ENCODE measurements at places on chromosomes 4 and X.

DNA sequence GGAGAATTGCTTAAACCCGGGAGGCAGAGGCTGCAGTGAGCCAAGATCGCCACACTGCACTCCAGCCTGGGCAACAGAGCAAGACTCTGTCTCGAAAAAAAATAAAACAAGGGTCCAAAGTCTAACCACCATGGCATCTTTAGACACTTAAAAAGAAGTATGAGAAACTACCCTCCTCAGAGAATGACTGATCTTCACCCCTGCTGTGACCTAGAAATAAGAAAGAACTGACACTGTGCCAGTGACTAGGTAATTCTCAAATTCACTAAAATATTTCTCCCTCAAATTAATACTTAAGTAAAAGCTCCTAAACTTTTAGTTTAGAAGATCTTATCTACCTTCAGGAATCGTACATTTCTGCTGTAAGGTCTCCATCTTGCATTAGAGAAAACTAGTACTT lies 80.3 kb downstream of the AFAP1 start:
- peaks cover 14% of the 10 kb centered on the region for H3K36me3 ChIP-seq
- H3K27me3 ChIP-seq = peaks cover 11% of the 10 kb centered on the region
- DNase-seq = no peak

DNA sequence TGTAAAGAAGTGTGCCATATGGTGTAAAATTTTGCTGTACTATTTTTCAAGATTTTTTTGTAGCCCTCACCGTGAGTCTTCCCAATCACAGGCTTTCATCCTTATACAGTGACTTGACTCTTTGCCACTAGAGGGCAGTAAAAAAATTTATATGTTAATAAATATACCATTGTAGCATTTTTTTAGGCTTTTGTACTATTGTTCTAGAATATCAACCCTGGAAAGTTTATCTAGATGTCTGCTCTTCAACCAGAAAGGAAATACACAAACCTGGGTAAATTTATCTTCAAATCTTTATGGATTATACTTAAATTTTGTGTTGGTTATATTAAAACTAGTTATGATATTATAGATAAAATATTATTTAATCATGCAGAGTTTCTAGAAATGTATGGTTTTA lies 235.3 kb downstream of the TENM3 start:
- no peak overlapping the region for H3K27ac ChIP-seq
- no peaks in the 10 kb centered on the region for H3K36me3 ChIP-seq
- H3K27me3 ChIP-seq = no peaks in the 10 kb centered on the region
- no peak overlapping the region for H3K4me3 ChIP-seq
- DNase-seq = no peak
- H3K4me1 ChIP-seq = no peaks in the 10 kb centered on the region

- no peaks in the 10 kb centered on the region for H3K4me1 ChIP-seq
- H3K36me3 ChIP-seq = no peaks in the 10 kb centered on the region
- peaks cover 1% of the 10 kb centered on the region for H3K27me3 ChIP-seq
Measured at GRCh38 chr4:38230821-38231563, 270.8 kb downstream of the PTTG2 start.

DNA sequence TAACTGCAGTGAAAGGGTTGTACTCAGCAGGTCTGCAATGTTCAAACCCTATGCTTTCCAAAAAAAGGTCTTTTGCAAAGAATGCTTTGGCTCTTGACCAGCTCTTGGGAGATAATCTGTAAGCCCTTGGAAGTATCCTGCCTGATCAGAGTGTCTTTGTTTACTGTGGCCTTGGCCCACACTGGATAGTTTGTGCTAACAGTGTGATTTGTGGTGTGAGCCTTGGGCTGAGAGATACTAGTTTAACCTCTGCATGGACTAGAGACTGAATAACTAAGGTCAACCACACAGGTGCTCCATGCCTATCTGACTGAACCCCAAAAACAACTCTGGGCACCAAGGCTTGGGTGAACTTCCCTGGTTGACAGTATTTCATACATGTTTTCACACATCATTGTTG lies 3.6 kb upstream of the MAGED1 start:
- H3K4me1 ChIP-seq = no peaks in the 10 kb centered on the region
- H3K4me3 ChIP-seq = no peak overlapping the region

DNA sequence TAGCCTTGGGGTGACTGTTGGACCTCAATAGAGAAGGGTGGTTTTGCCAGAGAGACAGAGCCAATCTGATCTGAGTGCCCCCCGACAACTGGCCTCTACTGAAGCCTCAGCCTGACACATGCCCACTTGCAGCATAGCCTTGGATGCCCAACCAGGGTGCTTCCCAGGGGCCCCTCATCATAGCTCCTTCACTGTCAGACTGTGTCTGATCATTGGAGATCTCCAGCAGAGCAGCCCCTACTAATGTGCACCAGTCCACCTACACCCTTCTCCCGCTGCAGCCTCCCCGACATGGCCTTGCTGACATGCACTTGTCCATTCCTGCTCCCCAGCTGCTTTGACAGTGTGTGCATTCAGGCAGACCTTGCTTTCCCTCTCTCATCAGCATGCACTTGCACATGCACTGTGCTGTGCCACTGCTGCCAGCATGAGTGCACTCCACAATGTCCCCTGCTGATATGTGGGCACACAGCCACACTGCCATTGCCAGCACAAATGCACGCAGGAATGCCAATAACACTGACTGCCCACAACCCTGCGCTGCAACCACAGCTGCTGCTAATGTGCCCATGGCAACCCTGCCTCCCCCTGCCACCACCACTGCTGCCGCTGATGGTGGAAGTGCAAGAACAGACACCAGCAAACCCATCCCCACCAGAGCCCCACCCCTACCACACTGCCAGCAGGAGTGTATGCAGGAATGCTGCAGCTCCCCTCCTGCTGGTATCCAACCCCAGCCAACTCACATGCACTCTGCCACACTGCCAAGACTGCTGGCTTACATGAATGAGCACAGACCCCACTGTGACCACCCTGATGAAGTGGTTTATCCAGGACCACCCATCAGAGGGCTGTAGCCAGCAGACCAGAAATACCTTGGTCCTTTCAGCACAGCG lies 68.1 kb upstream of the ZMAT1 start:
- H3K4me1 ChIP-seq = no peaks in the 10 kb centered on the region
- no peak overlapping the region for H3K4me3 ChIP-seq
- no peaks in the 10 kb centered on the region for H3K36me3 ChIP-seq
- no peak for DNase-seq

DNA sequence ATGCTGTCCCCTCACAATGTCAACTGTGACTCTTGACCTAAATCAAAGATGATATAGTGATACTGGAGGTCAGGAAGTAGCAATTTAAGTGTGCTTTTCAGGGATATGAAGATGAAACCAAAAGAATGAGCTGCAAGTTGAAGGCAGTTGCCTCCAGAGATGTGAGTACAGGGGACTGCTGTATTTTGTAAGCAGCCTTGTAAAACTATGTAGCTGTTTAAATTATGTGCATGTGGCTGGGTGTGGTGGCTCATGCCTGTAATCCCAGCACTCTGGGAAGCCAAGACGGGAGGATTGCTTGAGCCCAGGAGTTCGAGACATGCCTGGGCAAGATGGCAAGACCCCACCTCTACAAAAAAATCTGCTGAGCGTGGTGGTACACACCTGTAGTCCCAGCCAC lies 15.1 kb upstream of the TNIP2 start:
- H3K27ac ChIP-seq = peak overlapping the region; percentile 76
- H3K36me3 ChIP-seq = peaks cover 7% of the 10 kb centered on the region
- H3K27me3 ChIP-seq = peaks cover 6% of the 10 kb centered on the region
- peaks cover 27% of the 10 kb centered on the region for H3K4me1 ChIP-seq
- no peak overlapping the region for H3K4me3 ChIP-seq

DNA sequence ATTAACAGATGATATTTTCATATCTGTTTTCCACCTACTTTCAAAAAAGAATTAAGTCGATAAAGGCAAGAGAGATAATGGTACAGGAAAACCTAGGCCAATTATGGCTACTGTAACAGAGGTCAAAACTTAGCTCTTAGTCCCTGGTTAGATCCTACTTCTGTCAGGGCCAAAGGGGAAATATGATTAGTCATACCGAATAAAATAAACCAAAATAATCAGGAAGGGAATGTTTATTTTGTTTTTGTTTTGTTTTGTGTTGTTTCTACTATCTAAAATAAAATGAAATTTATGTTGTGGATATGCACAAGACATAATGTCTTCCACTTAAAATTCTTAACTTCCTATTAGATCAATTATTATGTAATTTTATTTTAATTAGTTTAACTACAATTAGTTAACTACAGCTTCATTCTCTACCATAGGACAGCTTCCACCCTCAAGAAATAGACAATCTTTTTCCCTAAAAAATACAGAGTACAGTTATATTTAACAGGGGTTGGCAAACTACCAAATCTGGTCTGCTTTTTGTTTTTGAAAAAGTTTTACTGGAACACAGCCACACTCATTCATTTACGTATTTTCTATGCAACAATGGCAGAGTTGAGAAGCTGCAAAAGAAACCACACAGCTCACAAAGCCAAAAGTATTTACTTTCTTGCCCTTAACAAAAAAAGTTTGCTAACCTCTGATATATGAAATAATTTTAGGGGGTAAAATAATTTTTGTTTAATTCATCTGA lies 25.4 kb downstream of the TMEM47 start:
- H3K27me3 ChIP-seq = no peaks in the 10 kb centered on the region
- no peaks in the 10 kb centered on the region for H3K36me3 ChIP-seq
- no peak overlapping the region for H3K4me3 ChIP-seq
- H3K4me1 ChIP-seq = no peaks in the 10 kb centered on the region
- DNase-seq = no peak

DNA sequence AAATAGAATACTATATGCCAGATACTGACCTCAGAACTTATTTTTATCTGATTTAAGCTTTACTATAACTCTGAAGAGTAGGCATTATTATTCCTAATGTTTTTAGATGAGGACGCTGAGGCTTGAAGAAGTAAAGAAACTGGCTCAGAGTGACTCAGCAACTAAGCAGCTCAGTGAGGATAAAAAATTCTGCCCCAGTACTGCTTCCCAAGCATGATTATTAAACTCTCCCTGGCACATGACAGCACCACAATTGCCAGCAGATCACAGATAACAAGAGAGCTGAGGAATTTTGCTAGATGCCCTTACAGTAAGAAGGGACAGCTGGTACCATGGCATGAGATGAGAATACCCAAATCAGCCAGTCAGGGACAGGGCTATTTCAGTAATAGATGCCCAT lies 219.4 kb downstream of the NKX6-1 start:
- DNase-seq = no peak
- no peaks in the 10 kb centered on the region for H3K36me3 ChIP-seq
- no peak overlapping the region for H3K27ac ChIP-seq
- no peaks in the 10 kb centered on the region for H3K4me1 ChIP-seq
- H3K27me3 ChIP-seq = no peaks in the 10 kb centered on the region

DNA sequence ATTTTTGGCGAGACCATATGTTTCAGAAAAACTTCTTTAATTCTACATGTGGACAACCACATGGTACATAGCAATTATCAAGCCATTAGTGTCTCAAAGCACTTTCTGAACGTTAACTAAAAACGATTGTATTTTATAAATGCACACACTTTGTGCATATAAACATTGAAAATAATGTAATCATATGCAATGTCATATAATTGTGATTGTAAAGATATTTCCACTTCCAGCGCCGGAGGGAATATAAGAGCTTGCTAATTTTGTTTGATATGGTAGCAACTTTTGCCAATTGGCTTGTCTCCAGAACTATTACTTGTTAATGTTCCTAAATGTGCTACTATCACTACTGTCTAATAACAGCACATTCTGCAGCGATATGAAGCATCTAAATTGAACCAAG lies 162.3 kb upstream of the SMIM31 start:
- H3K4me1 ChIP-seq = peaks cover 13% of the 10 kb centered on the region
- no peaks in the 10 kb centered on the region for H3K36me3 ChIP-seq
- H3K4me3 ChIP-seq = no peak overlapping the region

- DNase-seq = no peak
- peaks cover 10% of the 10 kb centered on the region for H3K4me1 ChIP-seq
- no peak overlapping the region for H3K4me3 ChIP-seq
- no peaks in the 10 kb centered on the region for H3K36me3 ChIP-seq
- H3K27me3 ChIP-seq = no peaks in the 10 kb centered on the region
- H3K27ac ChIP-seq = no peak overlapping the region
Measured at GRCh38 chr4:11106190-11106589, 322.5 kb downstream of the HS3ST1 start.

- no peaks in the 10 kb centered on the region for H3K36me3 ChIP-seq
- DNase-seq = no peak
- no peaks in the 10 kb centered on the region for H3K27me3 ChIP-seq
Measured at GRCh38 chr4:134057356-134057755, 144.2 kb downstream of the PABPC4L start.

DNA sequence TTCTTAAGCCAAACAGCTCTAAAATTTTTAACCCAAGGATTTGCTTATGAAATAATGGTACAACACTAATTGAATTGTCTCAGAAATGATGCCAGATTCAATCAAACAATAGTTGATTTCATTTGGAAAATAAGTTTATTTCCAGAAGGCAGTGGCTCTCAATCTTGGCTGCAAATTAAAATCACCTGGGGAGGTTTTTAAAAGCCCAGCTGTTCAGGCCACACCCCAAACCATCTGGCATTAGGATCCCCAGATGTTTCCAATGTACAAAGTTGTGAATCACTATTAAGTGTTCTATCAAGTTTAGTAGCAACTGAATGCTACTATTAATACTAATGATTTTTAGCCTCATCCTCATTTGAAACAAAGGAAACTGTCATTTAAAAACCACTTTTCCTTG lies 22.2 kb downstream of the TMEM184C start:
- peaks cover 10% of the 10 kb centered on the region for H3K36me3 ChIP-seq
- H3K4me1 ChIP-seq = no peaks in the 10 kb centered on the region
- DNase-seq = no peak
- no peak overlapping the region for H3K4me3 ChIP-seq
- H3K27ac ChIP-seq = no peak overlapping the region

GRCh38 chr4:150515135-150515534 lies 66.8 kb upstream of the MAB21L2 start:
- H3K4me3 ChIP-seq = no peak overlapping the region
- no peak for DNase-seq
- no peaks in the 10 kb centered on the region for H3K36me3 ChIP-seq

- no peaks in the 10 kb centered on the region for H3K27me3 ChIP-seq
- peaks cover 7% of the 10 kb centered on the region for H3K4me1 ChIP-seq
- no peaks in the 10 kb centered on the region for H3K36me3 ChIP-seq
- no peak overlapping the region for H3K4me3 ChIP-seq
- DNase-seq = no peak
Measured at GRCh38 chr4:38618505-38618904, 45.5 kb upstream of the KLF3 start.

GRCh38 chrX:9724711-9725110 lies 40.9 kb downstream of the GPR143 start:
- H3K36me3 ChIP-seq = peaks cover 62% of the 10 kb centered on the region
- no peak for DNase-seq
- H3K4me3 ChIP-seq = no peak overlapping the region
- H3K27ac ChIP-seq = no peak overlapping the region

GRCh38 chr4:3353752-3354454 lies 61.1 kb downstream of the RGS12 start:
- H3K27ac ChIP-seq = no peak overlapping the region
- no peak for DNase-seq

DNA sequence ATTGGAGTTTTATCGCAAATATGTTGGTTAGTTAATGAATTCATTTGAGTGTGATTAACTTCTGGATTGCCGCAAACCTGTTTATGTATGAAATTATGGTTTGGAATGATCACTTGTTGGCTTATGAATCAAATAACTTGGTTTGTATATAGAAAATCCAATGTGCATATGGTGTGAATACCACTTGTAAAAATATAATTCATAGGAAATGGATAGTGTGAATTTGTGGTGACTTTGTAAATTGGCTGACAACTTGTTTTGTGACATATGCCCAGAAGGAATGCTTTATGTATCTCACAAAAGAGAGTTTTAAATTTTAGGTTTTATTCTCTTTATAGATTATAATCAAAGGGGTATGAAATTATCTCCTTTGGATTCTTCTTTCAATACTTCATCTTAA lies 436.2 kb downstream of the EPHA5 start:
- H3K36me3 ChIP-seq = no peaks in the 10 kb centered on the region
- H3K27ac ChIP-seq = no peak overlapping the region
